ENCODE measurements at places on chromosomes 7 and 10. TPM values are rescaled to one million over a fixed set of nuclear protein-coding genes. Genes with fewer than 3 reads are reported as not detected.
A peak's percentile ranks its signal among the peaks of the same experiment; 100 is the strongest.

GRCh38 chr7:73899731-73900142 is 38.8 kb downstream of the TMEM270 start:
- DNase-seq: no peak
- no peak overlapping the region for H3K4me3 ChIP-seq
- H3K36me3 ChIP-seq: peaks cover 3% of the 10 kb centered on the region
- peaks cover 5% of the 10 kb centered on the region for H3K4me1 ChIP-seq
- H3K27ac ChIP-seq: no peak overlapping the region

DNA sequence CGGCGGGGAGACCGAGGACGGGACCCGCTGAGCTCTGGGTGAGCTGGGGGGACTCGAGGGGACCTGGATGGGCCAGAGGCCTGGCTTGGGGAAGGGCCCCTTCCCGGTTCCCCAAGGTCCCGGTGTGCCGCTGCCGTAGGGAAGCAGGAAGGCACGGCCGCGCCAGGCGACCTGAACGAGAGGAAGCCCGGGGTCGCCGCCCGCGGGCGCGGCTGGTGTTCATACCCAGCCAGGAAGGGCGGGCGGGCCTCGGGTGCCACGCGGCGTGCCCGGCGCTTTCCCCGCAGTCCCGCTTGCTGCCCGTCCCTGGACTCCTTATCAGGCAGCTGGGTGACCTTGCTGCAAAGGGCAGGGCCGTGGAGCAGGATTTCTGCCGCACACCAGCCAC is 38.0 kb downstream of the ZNF777 start:
- H3K4me3 ChIP-seq: no peak overlapping the region
- H3K36me3 ChIP-seq: no peaks in the 10 kb centered on the region
- H3K27ac ChIP-seq: no peak overlapping the region
- no peaks in the 10 kb centered on the region for H3K27me3 ChIP-seq
- no peaks in the 10 kb centered on the region for H3K4me1 ChIP-seq

DNA sequence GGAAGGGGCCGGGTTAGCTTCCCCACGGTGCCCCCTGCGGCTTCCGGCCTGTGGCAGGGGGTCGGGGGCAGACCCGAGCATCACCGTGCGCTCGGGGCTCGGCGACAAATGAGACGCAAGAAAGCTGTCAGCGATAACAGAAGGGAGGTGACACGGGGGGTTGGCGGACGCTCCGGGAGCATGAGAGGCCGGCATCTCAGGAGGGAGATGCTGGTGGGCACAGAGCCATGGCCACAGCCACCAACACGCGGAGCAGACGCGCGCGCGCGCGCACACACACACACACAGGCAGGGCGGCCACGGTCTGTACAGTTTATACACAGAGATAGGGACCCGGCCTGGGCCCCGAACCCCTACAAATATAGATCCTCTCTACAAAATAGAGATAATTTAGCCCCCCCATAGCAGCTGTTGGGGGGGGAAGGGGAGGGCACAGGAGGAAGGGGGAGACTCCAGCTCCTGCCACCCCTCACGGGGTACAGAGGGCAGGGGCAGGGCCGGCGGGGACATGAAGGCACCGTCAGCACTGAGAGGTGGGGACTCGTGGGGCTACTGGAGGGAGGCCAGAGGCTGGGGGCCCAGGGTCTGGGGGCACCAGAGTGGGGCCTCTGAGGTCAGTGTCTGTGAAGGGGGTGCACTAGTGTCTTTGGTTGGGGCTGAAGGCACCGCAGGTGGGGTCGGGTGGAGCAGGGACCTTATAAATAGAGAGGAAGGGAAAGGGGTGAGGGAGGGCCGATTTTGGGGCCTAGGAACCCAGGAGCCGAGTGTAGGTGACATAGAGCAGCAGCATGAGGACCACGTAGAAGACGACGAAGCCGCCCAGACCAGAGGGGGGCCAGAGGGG is 884 bp upstream of the SAP25 start:
- peaks cover 14% of the 10 kb centered on the region for H3K27me3 ChIP-seq
- H3K27ac ChIP-seq: peak overlapping the region; percentile 52
- H3K4me3 ChIP-seq: no peak overlapping the region
- no peak for DNase-seq

- DNase-seq: no peak
- H3K36me3 ChIP-seq: no peaks in the 10 kb centered on the region
- no peaks in the 10 kb centered on the region for H3K4me1 ChIP-seq
- H3K4me3 ChIP-seq: no peak overlapping the region
- H3K27ac ChIP-seq: no peak overlapping the region
Observed at GRCh38 chr10:94673614-94674321, 9.8 kb upstream of the CYP2C18 start.

DNA sequence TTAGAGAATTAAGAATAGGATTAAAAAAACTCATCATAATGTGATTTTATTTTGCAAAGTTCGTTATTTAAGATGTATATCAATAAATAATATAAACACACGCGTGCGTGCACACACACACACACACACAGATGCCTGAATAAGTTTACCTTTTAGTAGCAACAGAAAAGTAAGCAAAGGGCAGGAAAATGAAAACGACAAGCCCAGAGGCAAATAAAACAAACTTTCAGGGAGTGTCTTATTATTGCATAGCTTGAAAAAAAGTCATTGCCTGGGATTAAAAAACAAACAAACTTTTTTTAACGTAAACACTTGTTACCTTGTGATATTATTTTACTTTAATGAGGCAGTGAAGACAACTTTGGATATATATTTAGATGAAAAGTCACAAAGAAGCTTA is 226.4 kb downstream of the BAMBI start:
- peaks cover 32% of the 10 kb centered on the region for H3K4me1 ChIP-seq
- H3K36me3 ChIP-seq: no peaks in the 10 kb centered on the region

- no peak for DNase-seq
- peaks cover 33% of the 10 kb centered on the region for H3K4me1 ChIP-seq
- H3K27me3 ChIP-seq: no peaks in the 10 kb centered on the region
- no peak overlapping the region for H3K4me3 ChIP-seq
Observed at GRCh38 chr7:80187727-80188126, 53.1 kb downstream of the GNAI1 start.

GRCh38 chr10:75294031-75294437 is 58.3 kb upstream of the COMTD1 start:
- no peaks in the 10 kb centered on the region for H3K27me3 ChIP-seq
- DNase-seq: no peak
- peak overlapping the region; percentile 86 for H3K4me3 ChIP-seq
- no peak overlapping the region for H3K27ac ChIP-seq

DNA sequence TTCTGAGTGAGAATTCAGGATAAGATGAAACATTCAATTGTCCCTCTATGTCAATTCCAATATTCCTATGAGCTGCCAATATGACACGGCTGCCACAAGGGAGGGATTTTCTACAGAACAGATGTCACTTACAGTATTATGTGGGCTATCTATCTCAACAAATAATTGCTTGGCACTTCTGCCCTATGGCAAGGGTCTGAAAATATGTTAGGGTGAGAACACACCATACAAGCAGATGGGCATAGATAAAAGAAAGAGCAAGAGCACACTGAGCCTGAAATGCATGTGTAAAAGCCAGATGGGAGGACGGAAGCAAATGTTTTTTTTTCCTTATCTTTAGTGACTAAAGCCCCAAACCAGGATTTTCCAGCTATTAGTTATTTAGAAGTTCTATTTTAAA is 70.1 kb upstream of the TFEC start:
- no peaks in the 10 kb centered on the region for H3K27me3 ChIP-seq
- no peak overlapping the region for H3K27ac ChIP-seq
- H3K4me3 ChIP-seq: no peak overlapping the region
- DNase-seq: no peak
- peaks cover 16% of the 10 kb centered on the region for H3K4me1 ChIP-seq

DNA sequence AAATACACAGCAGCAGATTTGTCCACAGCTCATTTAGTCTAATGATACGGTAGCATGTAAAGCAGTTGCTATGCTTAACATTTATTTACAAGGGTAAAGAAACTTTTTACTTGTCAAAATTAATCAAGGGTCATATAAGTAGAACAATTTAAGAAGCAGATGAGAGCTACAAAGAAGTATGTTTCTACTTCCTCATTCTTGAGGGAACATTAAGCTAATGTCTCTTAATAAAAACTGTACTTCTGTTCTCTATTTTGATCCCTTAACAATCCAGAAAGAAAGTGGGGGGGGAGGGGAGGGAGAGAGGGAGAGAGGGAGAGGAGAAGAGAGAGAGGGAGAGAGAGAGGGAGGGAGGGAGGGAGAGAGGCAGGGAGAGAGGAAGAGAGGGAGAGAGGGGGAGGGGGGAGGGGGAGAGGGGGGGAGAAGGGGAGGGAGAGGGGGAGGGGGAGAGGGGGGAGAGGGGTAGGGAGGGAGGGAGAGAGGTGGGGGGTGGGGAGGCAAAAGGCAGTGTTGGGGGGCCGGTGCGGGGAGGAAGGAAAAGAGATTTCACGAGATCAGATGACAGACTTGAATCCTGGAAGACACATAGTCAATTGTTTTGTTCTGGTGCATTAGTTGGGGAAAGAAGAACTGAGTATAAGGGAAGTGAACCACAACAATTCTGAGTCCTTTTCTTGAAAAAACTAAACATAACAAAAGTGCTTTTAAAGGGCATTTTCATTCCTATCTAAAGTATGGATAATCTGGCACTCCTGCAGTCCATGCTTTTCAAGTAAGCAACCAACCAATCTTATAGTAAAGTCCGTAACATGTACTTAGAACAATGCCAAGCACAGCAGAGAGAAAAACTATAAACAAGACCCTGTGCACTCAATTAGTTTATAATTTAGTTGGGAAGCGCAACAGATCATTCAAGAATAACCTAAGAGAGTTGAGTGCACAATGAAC is 128.0 kb downstream of the USP6NL start:
- DNase-seq: no peak
- peaks cover 12% of the 10 kb centered on the region for H3K4me1 ChIP-seq
- H3K27ac ChIP-seq: no peak overlapping the region
- H3K27me3 ChIP-seq: no peaks in the 10 kb centered on the region
- H3K4me3 ChIP-seq: no peak overlapping the region

- H3K4me3 ChIP-seq: no peak overlapping the region
- H3K27me3 ChIP-seq: no peaks in the 10 kb centered on the region
- H3K4me1 ChIP-seq: no peaks in the 10 kb centered on the region
Observed at GRCh38 chr7:126659124-126659523, 593.6 kb downstream of the GRM8 start.

Gene SFMBT2
- 8.8 TPM for total RNA-seq

Gene CPVL
- 32.9 TPM for total RNA-seq

Gene PRF1
- not detected for total RNA-seq

Gene IFIT3
- total RNA-seq: 1.8 TPM

Gene EVX1
- total RNA-seq: 0.80 TPM

Gene HBP1
- 15.8 TPM for total RNA-seq

Gene SLC37A3
- total RNA-seq: 48.2 TPM

Gene CAMK2B
- 2.4 TPM for total RNA-seq

Measured in neural crest cell (in vitro differentiated cells).